ENCODE measurements at places on chromosomes 4 and X. TPM values are rescaled to one million over a fixed set of nuclear protein-coding genes. Genes with fewer than 3 reads are reported as not detected.

The ANK2 gene
- total RNA-seq: 0.67 TPM

GRCh38 chr4:118968813-118969212 lies 80.2 kb downstream of the SYNPO2 start:
- no peak for DNase-seq
- H3K36me3 ChIP-seq: no peaks in the 10 kb centered on the region
- H3K27ac ChIP-seq: no peak overlapping the region
- no peak overlapping the region for H3K4me3 ChIP-seq
- no peaks in the 10 kb centered on the region for H3K27me3 ChIP-seq

DNA sequence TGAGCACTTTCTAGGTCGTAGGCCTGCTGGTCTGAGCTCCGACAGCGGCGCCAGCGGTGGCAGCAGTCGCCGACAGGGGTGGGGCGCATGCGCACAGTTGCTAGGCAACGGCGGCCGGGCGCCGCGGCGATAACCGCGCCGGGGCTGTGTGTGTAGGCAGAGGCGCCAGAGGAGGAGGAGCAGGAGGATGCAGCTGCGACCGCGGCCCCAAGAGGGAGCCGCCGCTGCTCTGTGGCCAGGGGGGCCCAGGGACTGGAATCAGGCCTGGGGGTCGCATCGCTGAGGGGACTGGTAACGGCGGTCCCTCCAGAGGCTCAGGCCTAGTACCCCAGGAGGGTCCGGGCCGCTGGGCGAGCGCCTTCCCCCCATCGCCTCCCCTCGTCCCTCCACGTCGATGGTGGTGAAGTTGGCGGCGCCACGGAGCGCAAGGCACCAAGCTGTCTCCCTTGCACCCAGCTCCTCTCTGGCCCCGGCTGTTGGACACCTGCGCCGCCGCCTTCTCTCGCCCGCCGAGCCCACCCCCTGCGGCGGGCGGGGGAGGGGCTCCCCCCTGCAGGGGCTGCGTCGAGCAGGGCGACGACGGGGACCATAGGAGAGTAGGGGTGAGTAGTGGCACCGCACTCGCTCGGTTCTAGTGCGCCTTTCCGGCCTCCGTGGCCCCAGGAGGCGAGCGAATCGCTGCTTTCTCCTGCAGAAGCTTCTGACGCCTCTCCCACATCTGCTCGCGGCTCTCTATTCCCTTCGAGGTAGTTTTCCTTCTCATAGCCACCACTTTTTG lies 58.6 kb upstream of the ZC4H2 start:
- peak; percentile 81 for DNase-seq
- H3K27me3 ChIP-seq: no peaks in the 10 kb centered on the region
- H3K4me1 ChIP-seq: peaks cover 15% of the 10 kb centered on the region
- H3K27ac ChIP-seq: peak within 1 kb of the TSS; percentile 92
- peak within 1 kb of the TSS; percentile 87 for H3K4me3 ChIP-seq
- no peaks in the 10 kb centered on the region for H3K36me3 ChIP-seq

The MAP7D2 gene
- total RNA-seq: 0.21 TPM

The TMPRSS11D gene
- not detected for total RNA-seq

- H3K4me1 ChIP-seq: no peaks in the 10 kb centered on the region
- no peak overlapping the region for H3K4me3 ChIP-seq
- H3K27me3 ChIP-seq: no peaks in the 10 kb centered on the region
Measured at GRCh38 chrX:418927-419729, 32.4 kb upstream of the PPP2R3B start.

- H3K27ac ChIP-seq: no peak overlapping the region
- no peak overlapping the region for H3K4me3 ChIP-seq
- no peaks in the 10 kb centered on the region for H3K36me3 ChIP-seq
- H3K4me1 ChIP-seq: no peaks in the 10 kb centered on the region
- peaks cover 3% of the 10 kb centered on the region for H3K27me3 ChIP-seq
Measured at GRCh38 chr4:24321131-24321530, 263.2 kb downstream of the DHX15 start.

The GPC4 gene
- not detected for total RNA-seq

DNA sequence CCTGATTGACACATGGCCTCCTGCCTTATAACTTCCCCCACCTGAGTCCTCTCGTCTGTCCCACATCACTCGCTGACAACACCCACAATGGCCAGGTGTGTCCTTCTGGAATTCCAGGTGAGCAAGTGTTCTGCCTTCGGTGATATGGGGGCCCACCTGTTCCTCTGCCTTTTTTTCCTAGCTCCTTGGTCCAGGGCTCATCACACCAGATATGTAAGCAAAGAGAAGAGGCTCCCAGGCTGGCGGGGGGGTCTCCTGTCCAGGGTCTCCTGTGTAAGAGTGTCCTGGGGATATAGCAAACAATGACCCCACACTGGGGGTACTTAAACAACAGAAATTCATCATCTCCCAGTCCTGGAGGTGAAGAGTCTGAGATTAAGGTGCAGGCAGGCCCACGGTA lies 25.2 kb downstream of the P2RY8 start:
- H3K36me3 ChIP-seq: peaks cover 47% of the 10 kb centered on the region
- no peaks in the 10 kb centered on the region for H3K27me3 ChIP-seq
- DNase-seq: no peak
- no peak overlapping the region for H3K27ac ChIP-seq

The C4orf36 gene
- not detected for total RNA-seq

- peak overlapping the region; percentile 84 for H3K27ac ChIP-seq
- H3K36me3 ChIP-seq: peaks cover 2% of the 10 kb centered on the region
- peak; percentile 67 for DNase-seq
- peak overlapping the region; percentile 28 for H3K4me3 ChIP-seq
- peaks cover 26% of the 10 kb centered on the region for H3K4me1 ChIP-seq
Measured at GRCh38 chrX:1582686-1583437, 8.5 kb upstream of the AKAP17A start.

DNA sequence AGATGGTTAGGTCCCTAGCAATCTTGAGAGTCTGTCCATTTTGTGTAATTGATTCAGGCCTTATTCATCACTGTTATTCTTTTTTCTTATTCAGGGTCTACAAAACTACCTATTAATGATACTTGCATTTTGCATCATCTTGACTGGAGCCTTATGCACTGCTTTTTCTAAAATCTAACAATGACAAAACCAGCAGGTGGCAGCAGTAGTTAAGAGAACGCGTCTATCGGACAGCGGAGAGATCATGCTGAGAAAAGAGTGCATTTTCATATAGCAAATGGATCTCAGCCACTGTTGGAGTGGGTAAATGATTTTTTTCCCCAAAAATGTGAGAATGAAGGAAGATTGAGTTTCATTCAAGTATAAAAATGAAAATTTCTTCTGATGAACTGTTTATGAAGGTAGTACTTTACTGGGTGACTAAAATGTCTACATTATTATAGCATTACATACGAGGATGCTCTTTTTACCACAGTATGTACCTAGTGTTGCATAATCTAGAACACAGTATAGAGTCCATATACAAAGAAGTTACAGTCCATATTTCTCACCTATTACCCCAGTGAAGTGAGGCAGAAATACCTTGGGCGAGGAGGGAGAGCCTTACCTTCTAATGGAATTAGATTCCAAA lies 43.2 kb downstream of the TMEM144 start:
- no peak overlapping the region for H3K4me3 ChIP-seq
- H3K27me3 ChIP-seq: peaks cover 4% of the 10 kb centered on the region
- no peak overlapping the region for H3K27ac ChIP-seq
- peaks cover 2% of the 10 kb centered on the region for H3K4me1 ChIP-seq

DNA sequence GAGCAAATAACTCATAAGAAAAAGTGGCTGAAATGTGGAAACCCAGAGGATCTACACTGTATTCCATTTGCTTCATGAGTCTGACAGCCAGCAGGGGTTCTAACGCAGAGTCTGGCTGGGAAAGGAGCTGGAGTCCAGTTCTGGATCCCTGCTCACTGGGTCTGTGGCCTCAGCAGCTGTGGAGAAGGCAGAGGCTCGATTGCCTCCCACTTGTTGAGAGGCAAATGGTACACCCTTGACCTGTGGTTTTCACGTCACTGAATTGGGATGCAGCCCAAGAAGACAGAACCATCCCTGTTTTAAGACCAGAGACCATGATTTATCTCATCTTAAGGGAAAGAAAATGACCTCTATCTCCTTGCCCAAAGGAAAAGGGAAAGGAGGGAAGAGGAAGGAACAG lies 147.0 kb upstream of the NOCT start:
- no peaks in the 10 kb centered on the region for H3K4me1 ChIP-seq
- H3K4me3 ChIP-seq: no peak overlapping the region
- no peak for DNase-seq
- peaks cover 12% of the 10 kb centered on the region for H3K27me3 ChIP-seq

- no peak overlapping the region for H3K27ac ChIP-seq
- no peaks in the 10 kb centered on the region for H3K27me3 ChIP-seq
- peaks cover 31% of the 10 kb centered on the region for H3K4me1 ChIP-seq
- no peak for DNase-seq
Measured at GRCh38 chr4:139684351-139684750, 18.7 kb downstream of the MGST2 start.

The WDFY3 gene
- total RNA-seq: 0.62 TPM

- no peaks in the 10 kb centered on the region for H3K36me3 ChIP-seq
- no peak overlapping the region for H3K4me3 ChIP-seq
- no peak for DNase-seq
Measured at GRCh38 chrX:6574762-6575161, 39.8 kb upstream of the VCX3A start.

DNA sequence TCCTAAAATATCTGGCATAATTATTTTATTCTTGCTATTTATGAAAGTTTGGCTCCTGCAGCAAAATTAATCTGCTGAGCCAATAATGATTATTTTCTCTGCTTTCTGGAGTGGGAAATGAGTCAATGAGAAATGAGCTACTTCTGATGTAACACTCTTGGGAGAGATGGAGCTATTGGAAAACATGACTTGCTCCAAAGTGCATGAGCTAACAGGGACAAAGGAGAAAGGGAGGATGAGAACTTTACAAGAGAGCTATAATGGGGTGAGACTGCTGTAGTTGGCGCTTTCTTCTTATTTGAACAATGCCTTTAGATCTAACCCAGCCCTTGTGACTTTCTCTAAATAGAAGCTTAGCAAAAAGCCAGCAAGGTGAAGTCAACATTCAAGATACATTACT lies 615.1 kb downstream of the ANKRD50 start:
- H3K36me3 ChIP-seq: no peaks in the 10 kb centered on the region
- no peaks in the 10 kb centered on the region for H3K4me1 ChIP-seq
- H3K27me3 ChIP-seq: no peaks in the 10 kb centered on the region
- H3K4me3 ChIP-seq: no peak overlapping the region

DNA sequence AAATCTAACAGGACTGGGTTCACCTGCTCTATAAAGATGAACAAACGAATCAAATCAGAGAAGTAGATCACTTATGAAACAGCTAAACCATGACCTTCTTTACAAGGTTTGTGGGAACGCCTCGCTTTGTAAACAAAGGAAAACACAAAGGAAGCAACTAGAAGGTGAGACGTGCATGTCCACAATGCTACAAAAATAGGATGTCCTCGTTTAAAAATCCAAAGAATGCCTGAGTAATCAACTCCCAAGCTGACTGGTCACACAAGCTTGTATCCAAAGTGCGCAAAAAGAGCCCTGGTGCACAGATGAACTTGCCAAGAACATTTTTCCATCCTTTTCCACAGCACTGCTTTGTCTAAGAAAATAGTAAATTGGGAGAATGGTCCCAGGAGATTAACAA lies 6.3 kb upstream of the SH3KBP1 start:
- no peaks in the 10 kb centered on the region for H3K36me3 ChIP-seq
- no peak overlapping the region for H3K27ac ChIP-seq
- no peak overlapping the region for H3K4me3 ChIP-seq
- no peaks in the 10 kb centered on the region for H3K27me3 ChIP-seq
- DNase-seq: no peak
- peaks cover 6% of the 10 kb centered on the region for H3K4me1 ChIP-seq

The SPON2 gene
- 28.3 TPM for total RNA-seq

DNA sequence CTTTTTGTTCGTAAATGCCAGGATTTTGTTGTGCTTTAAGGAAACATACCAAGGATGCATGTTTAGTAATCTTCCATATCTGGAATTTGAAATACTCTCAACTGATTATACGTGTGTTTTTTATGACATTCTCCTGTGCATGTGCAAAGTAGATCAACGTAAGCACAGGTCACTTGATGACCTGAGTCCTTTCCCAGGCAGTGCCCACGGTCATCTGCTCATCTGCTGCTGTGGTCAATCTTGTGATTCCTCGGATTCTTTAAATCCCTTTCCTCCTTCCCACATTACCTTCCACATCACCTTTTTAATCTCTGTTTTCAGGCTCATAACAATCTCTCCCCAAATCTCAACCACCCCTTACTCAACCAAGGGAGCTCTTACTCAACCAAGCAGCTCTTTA lies 104.1 kb downstream of the RASL11B start:
- peaks cover under 1% of the 10 kb centered on the region for H3K36me3 ChIP-seq
- H3K4me1 ChIP-seq: no peaks in the 10 kb centered on the region
- H3K27me3 ChIP-seq: no peaks in the 10 kb centered on the region
- H3K27ac ChIP-seq: no peak overlapping the region
- H3K4me3 ChIP-seq: no peak overlapping the region
- DNase-seq: no peak

DNA sequence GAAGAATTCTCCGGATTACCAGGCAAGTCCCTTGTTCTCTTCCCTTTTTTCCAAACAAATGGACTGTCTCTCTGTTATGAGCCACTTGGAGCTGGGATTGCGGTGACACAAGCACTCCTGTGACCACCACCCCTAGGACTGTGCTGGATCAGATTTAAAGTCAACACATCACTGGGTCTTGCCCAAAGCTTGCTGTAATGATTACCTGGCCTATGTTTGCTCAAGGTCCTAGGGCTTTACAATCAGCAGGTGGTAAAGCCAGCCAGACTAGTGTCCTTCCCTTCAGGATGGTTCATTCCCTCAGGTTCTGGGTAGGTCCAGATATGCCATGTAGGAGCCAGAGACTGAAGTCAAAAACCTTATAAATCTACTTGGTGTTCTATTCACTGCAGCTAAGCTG lies 144.7 kb downstream of the COX18 start:
- H3K27me3 ChIP-seq: no peaks in the 10 kb centered on the region
- no peaks in the 10 kb centered on the region for H3K36me3 ChIP-seq
- no peaks in the 10 kb centered on the region for H3K4me1 ChIP-seq
- DNase-seq: no peak
- no peak overlapping the region for H3K27ac ChIP-seq

- H3K4me1 ChIP-seq: no peaks in the 10 kb centered on the region
- H3K36me3 ChIP-seq: no peaks in the 10 kb centered on the region
- no peak overlapping the region for H3K4me3 ChIP-seq
- DNase-seq: no peak
Measured at GRCh38 chr4:79585834-79586233, 177.8 kb upstream of the GK2 start.

The HAUS7 gene
- 45.9 TPM for total RNA-seq

- DNase-seq: no peak
- no peaks in the 10 kb centered on the region for H3K36me3 ChIP-seq
- no peak overlapping the region for H3K4me3 ChIP-seq
- H3K27ac ChIP-seq: no peak overlapping the region
- H3K27me3 ChIP-seq: peaks cover 6% of the 10 kb centered on the region
Measured at GRCh38 chr4:123856689-123857545, 460.3 kb downstream of the SPRY1 start.

DNA sequence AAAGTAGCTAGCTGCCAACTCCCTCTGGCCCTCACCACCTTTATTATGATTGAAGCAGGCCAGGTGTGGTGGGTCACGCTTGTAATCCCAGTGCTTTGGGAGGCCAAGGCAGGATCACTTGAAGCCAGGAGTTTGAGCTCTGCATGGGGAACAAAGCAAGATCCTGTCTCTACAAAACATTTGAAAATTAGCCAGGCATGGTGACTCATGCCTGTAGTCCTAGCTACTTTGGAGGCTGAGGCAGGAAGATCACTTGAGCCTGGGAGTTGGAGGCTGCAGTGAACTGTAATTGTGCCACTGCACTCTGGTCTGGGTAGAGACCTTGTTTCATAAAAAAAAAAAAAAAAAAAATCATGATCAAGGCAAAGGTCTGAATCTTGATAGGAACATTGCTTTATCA lies 467.0 kb upstream of the DIPK2B start:
- no peaks in the 10 kb centered on the region for H3K36me3 ChIP-seq
- no peak for DNase-seq
- no peak overlapping the region for H3K27ac ChIP-seq
- H3K4me1 ChIP-seq: no peaks in the 10 kb centered on the region
- H3K27me3 ChIP-seq: no peaks in the 10 kb centered on the region

The XK gene
- total RNA-seq: 0.02 TPM

All from activated CD4-positive, alpha-beta T cell treated with anti-CD3 and anti-CD28 coated beads, Interleukin-2, amount 10 ng/mL, durations not matched to agents 7 days and 5 days (primary cell).